ENCODE measurements at places on chromosomes 11 and 22. TPM values are rescaled to one million over a fixed set of nuclear protein-coding genes. Genes with fewer than 3 reads are reported as not detected.
A peak's percentile ranks its signal among the peaks of the same experiment; 100 is the strongest.

DNA sequence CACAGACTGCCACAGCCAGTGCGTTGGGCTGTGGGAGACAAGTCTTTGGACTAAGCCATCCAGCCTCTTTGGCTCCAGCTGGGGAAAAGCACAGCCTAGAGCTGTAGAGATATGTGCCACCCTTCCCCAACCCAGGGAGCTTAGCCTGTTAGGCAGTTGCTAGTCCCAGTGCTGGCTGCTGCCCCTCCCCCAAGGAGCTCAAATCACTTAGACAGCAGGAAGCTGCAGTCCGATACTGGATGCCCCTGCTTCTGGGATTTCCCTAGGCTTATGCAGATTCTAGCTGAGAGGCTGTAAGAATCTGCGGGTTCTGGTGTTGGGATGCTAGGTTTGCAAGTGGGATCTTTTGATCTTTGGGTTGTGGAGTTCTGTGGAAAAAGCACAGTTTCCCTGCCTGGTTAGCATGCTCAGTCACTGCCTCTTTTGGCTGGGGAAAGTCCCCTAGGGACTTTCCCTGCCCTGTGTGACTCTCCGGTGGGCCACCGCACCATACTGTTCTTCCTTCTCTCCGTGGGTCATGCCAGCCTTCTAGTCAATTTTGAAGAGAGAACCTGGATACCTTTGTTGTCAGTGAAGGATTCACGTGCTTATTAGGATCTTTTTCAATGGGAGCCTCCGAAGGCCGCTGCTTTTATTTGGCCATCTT is 792.0 kb downstream of the KCNA4 start:
- no peak overlapping the region for H3K27ac ChIP-seq
- no peak for DNase-seq
- H3K36me3 ChIP-seq: no peaks in the 10 kb centered on the region
- no peaks in the 10 kb centered on the region for H3K27me3 ChIP-seq

DNA sequence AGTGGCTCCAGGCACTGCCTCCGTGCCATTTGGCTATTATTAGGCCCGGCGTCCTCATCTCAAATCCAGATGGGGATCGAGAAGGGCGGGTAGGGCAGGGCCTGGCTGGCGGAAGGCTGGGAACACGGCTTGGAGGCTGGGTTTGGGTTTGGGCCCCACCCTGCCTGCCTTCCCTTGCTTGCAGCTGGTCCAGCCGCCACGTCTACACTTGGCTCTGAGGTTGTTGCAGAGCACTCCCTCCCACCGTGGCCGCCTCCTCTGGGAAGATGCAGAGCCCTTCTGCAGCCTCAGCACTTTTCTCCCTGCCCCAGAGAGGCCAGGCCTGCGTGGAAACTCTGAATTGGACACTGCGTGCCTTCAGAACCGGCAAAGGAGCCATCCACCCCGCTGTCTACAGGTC is 5.2 kb upstream of the SMTN start:
- peak overlapping the region; percentile 88 for H3K27ac ChIP-seq
- H3K4me3 ChIP-seq: no peak overlapping the region
- H3K36me3 ChIP-seq: no peaks in the 10 kb centered on the region

KIF18A gene
- 2.5 TPM for total RNA-seq

GRCh38 chr11:68998390-68998911 is 14.6 kb downstream of the MRGPRF start:
- no peaks in the 10 kb centered on the region for H3K27me3 ChIP-seq
- H3K36me3 ChIP-seq: no peaks in the 10 kb centered on the region
- peaks cover 58% of the 10 kb centered on the region for H3K4me1 ChIP-seq
- no peak overlapping the region for H3K4me3 ChIP-seq

GRCh38 chr11:128965485-128965884 is 22.8 kb upstream of the TP53AIP1 start:
- H3K4me3 ChIP-seq: no peak overlapping the region
- H3K4me1 ChIP-seq: no peaks in the 10 kb centered on the region
- no peak overlapping the region for H3K27ac ChIP-seq
- no peak for DNase-seq

- no peaks in the 10 kb centered on the region for H3K27me3 ChIP-seq
- H3K36me3 ChIP-seq: no peaks in the 10 kb centered on the region
- no peak for DNase-seq
- no peak overlapping the region for H3K4me3 ChIP-seq
- no peak overlapping the region for H3K27ac ChIP-seq
- H3K4me1 ChIP-seq: no peaks in the 10 kb centered on the region
These were observed 639.4 kb upstream of the FAT3 start for GRCh38 chr11:91585035-91585801.

Data from vagina (tissue), 2 donors.